ENCODE measurements at places on chromosomes 3 and 15. TPM values are rescaled to one million over a fixed set of nuclear protein-coding genes. Genes with fewer than 3 reads are reported as not detected.

COL7A1 gene
- 1.4 TPM for polyA plus RNA-seq

PP2D1 gene
- not detected for polyA plus RNA-seq

DNA sequence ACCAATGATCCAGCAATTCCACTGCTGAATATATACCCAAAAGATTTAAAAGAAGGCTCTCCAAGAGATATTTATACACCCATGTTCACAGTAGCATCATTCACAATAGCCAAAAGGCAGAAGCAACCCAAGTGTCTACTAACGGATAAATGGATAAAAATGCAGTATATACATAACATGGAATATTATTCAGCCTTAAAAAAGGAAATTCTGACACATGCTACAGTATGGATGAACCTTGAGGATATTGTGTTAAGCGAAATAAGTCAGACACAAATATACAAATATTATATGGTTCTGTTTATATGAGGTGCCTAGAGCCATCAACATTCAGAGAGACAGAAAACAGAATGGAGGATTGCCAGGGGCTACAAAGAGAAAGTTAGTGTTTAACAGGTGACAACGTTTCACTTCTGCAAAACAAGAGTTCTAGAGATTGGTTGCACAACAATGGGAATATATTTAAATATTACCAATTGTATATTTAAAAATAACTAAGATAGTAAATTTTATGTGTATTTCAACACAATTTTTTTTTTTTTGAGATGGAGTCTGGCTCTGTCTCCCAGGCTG lies 69.4 kb downstream of the STAG1 start:
- H3K4me1 ChIP-seq = peaks cover 5% of the 10 kb centered on the region
- H3K27ac ChIP-seq = no peak overlapping the region
- H3K27me3 ChIP-seq = no peaks in the 10 kb centered on the region
- H3K4me3 ChIP-seq = no peak overlapping the region

GRCh38 chr3:124084022-124084881 lies 92.3 kb upstream of the ROPN1 start:
- no peaks in the 10 kb centered on the region for H3K27me3 ChIP-seq
- no peaks in the 10 kb centered on the region for H3K36me3 ChIP-seq
- no peak overlapping the region for H3K27ac ChIP-seq
- no peaks in the 10 kb centered on the region for H3K4me1 ChIP-seq
- DNase-seq = no peak
- H3K4me3 ChIP-seq = no peak overlapping the region

GRCh38 chr3:188899881-188900280 lies 271.9 kb upstream of the TPRG1 start:
- no peaks in the 10 kb centered on the region for H3K4me1 ChIP-seq
- no peak overlapping the region for H3K4me3 ChIP-seq
- H3K27me3 ChIP-seq = no peaks in the 10 kb centered on the region
- no peaks in the 10 kb centered on the region for H3K36me3 ChIP-seq
- peak overlapping the region; percentile 66 for H3K27ac ChIP-seq

- no peaks in the 10 kb centered on the region for H3K36me3 ChIP-seq
- no peak for DNase-seq
- H3K27ac ChIP-seq = no peak overlapping the region
- no peaks in the 10 kb centered on the region for H3K4me1 ChIP-seq
Measured at GRCh38 chr3:58679446-58679845, 12.9 kb upstream of the FAM3D start.
